Esophagus (tissue), 2 donors: ENCODE measurements at places on chromosomes 4 and X. TPM values are rescaled to one million over a fixed set of nuclear protein-coding genes. Genes with fewer than 3 reads are reported as not detected.

Gene UGT2A1
- 0.01 TPM for polyA plus RNA-seq

Gene SH3D19
- 22.8 TPM for polyA plus RNA-seq

Gene NAP1L5
- polyA plus RNA-seq, result 2.1 TPM

Gene RNF150
- polyA plus RNA-seq, result 0.87 TPM

Gene ERAS
- polyA plus RNA-seq, result 0.05 TPM
